ENCODE measurements at places on chromosomes 16 and 17.

GRCh38 chr17:2755891-2756724 lies 6.7 kb upstream of the CCDC92B start:
- DNase-seq: no peak

DNA sequence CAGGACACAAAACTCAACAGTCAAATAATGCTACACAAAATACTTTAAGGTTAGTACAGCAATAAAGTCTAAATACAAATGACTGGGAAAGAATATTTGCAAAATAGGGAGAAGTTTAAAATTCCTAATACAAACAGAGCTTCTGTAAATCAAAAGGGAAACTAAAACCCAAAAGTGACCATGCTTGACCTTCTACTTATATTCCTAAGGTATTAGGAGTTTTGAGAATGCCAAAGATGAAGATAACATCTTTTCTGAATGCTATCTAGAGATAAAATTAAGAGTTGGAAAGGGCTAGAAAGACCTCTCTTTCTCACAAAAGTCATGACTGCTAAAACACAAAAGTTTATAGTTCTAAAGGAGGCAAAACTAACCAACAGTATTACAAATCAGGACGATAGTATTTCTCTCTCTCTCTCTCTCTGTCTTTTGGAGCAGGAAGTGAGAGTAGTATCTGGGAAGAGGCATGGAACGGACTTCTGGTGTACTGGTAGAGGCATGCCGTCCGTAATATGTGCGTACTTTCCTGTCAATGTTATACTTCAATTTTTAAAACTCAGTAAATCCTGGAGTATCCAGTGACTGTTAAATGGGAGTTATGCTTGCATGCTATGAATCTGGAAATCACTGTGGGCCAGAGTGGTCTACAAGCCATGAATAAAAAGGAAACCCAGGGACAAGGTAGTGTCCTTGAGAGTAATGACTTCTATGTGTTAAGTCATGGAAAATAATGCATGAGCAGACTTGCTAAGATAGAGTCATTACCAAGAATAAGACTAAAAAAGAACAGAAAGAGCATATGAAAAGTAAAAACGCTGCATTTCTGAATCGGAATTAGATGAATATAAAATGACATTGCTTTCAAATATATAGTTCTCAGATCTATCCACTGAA lies 49.7 kb upstream of the ANKFY1 start:
- no peak for DNase-seq

- DNase-seq: no peak
Measured at GRCh38 chr17:10077561-10078299, 120.7 kb downstream of the GAS7 start.

GRCh38 chr16:67571981-67572431 lies 9.7 kb downstream of the CTCF start:
- DNase-seq: no peak

DNA sequence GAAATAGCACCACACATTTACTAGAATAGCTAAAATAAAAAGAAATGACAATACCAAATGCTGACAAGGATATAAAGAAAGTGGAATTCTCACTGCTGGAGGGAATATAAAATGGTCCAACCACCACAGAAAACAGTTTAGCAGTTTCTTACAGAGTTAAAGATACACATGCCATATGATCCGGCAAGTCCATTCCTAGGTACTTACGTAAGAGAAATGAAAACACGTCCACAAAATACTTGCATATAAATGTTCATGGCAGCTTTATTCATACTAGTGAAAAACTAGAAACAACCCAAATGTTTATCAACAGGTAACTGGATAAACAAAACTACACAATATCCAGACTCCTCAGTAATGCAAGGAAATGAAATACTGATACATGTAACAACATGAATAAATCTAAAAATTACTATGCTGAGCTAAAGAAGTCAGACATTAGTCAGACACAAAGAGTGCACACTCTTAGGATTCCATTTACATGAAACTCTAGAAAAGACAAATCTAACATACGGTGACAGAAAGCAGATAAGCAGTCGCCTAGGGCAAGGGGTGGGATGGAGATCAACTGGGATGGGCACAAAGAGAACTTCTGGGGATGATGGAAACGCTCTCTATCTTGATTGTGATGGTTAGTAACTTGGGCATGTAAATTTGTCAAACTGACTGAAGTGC lies 76.4 kb downstream of the SMG6 start:
- no peak for DNase-seq

DNA sequence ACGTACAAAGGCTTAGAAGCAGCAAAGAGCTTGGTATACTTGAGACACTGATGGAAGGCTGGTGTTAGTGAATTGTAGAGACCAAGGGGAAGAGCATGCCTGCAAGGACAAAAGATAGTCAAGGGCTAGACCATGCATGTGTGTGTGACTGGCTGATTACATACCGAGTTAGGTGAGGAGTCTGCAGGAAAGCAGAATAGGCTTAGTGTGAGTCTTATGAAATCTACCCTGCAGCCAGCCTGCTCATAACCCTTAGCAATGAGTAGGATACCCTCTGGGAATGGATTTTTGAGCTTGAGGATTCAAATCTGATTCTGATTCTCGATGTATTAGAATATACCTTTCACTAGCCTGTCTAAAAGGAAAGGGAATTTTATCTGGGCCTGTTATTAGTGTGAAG lies 77.0 kb downstream of the TANGO6 start:
- no peak for DNase-seq

DNA sequence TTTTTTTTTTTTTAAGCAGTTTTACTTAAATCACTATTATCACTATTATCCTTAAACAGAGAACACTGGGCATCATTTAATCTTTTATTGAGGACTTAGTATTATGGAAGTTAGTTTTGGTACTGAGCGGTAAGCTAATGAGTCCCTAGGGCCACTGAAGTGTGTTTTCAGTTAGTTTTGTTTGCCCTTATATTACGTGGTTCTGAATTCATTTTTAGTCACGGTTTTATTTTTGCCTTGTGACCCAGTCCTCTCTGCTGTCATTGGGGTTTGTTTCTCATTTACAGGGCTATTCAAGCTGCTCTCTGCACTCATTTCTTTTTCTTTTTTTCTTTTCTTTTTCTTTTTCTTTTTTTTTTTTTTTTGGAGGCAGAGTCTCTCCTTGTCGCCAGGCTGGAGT lies 17.3 kb downstream of the RABEP1 start:
- DNase-seq: no peak

DNA sequence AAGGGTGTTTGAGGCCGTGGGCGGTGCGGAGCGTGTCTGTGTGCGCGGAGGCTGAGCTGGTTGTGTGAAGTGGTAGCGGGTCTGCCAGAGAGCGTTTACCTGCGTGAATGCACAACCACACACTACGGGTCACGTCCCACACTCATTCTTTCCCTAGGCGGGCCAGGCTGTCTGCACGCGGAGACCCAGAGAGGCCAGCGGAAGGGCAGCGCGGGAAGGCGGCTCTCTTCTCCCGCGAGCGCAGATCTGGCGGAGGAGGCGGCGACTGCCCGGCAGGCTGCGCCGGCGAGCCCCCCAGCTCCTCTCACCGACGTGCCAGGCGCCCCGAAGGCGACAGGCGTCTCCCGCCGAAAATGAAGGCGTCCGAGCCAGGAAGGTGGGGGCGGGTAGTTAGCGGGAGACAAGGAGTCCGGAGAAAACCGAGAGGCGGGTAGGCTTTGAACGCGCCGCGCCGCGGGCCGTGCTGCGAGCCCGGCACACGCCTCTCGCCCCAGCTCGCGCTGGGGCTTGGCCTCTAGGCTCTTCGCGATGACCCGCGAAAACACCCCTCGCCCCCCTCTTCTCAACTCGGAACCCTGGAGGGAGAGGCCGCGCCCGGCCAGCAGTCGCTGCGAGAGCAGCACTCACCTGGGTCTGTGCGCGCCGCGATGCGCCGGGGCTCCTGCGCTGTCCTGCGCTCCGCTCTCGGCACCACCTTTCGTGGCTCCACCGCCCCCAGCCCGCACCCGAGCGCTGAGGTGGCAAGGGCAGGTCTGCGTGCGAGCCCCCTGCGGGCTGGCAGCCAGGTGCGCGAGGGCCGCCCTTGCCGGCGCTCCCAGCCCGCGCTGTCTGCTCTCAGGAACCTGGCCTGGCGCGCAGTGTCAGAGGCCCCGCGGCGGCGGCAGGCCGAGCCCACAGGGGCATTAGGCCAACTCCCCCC lies 2.0 kb upstream of the FOXF1 start:
- DNase-seq: no peak

GRCh38 chr17:43717913-43718312 lies 40.7 kb downstream of the SOST start:
- DNase-seq: no peak

GRCh38 chr17:57420734-57421717 lies 164.7 kb downstream of the MSI2 start:
- DNase-seq: no peak

GRCh38 chr17:335691-336090 lies 16.9 kb downstream of the RPH3AL start:
- no peak for DNase-seq

GRCh38 chr16:22684574-22685458 lies 129.1 kb upstream of the HS3ST2 start:
- DNase-seq: no peak

GRCh38 chr17:77877036-77877435 lies 81.5 kb upstream of the TNRC6C start:
- no peak for DNase-seq
